ENCODE measurements at places on chromosomes 7 and 10. TPM values are rescaled to one million over a fixed set of nuclear protein-coding genes. Genes with fewer than 3 reads are reported as not detected.

GRCh38 chr7:69399401-69399800 lies 198.9 kb upstream of the AUTS2 start:
- ATAC-seq: no peak

DNA sequence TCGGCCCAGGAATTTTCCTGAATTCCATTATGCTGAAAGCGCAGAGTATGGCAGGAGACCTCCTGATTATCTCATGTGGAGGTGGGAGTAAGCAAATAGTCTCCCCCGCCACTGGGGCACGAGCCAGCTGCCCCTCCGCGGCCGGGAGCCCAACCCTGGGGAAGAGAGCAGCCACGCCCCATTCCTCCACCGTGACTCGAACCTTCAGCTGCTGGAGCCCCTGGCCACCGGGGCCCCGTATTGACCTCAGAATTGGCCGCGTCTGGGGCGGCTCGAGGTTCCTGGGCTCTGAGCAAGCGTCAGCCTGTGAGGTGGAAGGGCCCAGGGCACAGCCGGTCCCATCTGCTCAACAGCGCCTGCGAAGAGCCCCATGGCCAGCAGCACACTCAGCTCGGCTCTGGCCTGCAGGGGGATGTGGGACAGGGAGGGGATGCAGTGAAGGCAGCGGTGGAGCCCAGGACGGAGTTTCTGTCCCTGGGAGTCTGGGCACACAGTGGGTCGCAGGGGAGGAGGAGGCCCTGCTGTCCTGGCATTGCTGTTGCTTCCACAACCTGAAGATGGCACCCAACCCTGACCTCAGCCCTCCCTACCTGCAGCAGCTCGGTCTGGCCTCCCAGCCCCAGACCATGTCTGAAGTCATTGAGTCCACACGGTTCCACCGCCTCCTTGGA lies 97.8 kb downstream of the CHST15 start:
- peak; percentile 78 for ATAC-seq

GRCh38 chr10:69818676-69819239 lies 17.1 kb downstream of the COL13A1 start:
- no peak for ATAC-seq

GRCh38 chr10:44925811-44926750 lies 14.9 kb downstream of the TMEM72 start:
- no peak for ATAC-seq

The TMEM196 gene
- total RNA-seq: not detected

GRCh38 chr7:107047902-107048782 lies 3.6 kb downstream of the PRKAR2B start:
- ATAC-seq: no peak

DNA sequence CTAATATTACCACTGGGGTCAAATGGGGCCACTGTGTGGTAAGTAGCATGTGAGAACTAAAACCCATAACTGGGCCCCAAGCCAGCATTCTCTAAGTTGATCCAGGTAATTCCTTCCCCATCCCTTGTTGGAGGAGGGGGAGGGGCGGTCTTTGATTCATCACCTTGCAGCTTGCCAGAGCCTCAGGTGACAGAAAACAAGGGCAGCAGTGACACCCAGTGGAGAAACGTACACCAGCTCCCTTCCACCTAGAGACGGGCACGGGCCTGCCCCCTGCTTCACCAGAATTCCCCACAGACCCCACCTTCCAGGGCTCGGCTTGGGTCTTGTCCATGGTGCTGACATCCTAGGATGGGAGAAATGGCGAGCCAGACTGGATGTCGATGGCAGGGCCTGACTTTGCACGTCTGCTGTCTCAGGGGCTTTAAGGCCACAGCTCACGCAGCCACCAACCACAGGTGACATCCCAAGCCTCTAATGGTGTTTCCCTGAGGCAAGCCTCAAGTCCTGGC lies 102.0 kb downstream of the STRA8 start:
- peak; percentile 54 for ATAC-seq

GRCh38 chr10:80131499-80131901 lies 1.0 kb upstream of the PLAC9 start:
- no peak for ATAC-seq

GRCh38 chr7:155878250-155878649 lies 66.0 kb upstream of the SHH start:
- ATAC-seq: no peak

DNA sequence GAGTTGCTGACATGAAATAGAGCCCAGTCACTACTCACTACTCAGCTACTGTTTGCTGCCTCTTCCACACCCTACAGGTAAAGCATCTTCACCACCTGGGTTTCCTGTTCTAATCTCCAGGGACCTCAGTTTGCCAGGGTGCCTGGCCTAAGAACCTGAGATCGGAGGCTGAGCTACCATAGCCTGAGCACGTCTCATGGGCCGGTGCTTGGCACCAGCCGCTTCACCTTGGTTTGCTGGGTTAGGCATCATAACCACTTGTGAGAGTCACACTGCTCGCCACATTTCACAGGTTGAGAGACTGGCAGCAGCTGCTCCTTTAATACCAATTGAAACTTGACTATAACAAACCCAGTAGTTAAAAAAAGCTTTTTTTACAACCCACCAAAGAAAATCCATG lies 75.1 kb downstream of the EMX2 start:
- no peak for ATAC-seq

- ATAC-seq: no peak
These were observed 41.5 kb downstream of the PRF1 start for GRCh38 chr10:70561070-70561469.

- ATAC-seq: no peak
These were observed 29.8 kb downstream of the BCAP29 start for GRCh38 chr7:107609811-107610261.

Data from activated T-helper 17 cell treated with anti-CD3 and anti-CD28 coated beads, Interleukin-2, amount 50 U/mL, for 72 hours (primary cell).